ENCODE measurements at places on chromosomes 5 and 9.

GRCh38 chr5:141519605-141520565, 31.0 kb downstream of the PCDHGC5 start:
- DNase-seq: peak; percentile 53

GRCh38 chr5:34587355-34588241, 68.5 kb upstream of the RAI14 start:
- peak; percentile 55 for DNase-seq

DNA sequence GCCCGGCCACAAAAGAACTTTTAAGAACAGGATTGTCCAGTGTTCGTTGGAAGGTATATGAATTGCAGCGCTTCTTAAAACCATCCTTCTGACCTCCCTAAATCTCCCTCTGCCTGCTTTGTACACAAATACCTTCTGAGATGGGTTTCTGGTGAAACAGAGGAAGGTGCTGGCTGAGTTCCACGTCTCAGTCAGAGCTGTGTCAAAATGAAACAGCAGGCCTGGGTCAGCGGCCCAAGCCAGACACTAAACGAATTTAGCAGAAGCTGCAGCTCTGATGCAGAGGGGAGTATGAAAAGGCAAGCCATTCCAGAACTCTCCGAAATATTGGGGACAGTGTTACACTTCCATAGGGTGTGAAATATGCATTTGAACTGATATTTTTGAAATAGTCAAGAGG, 37.8 kb upstream of the CRB2 start:
- DNase-seq: no peak

DNA sequence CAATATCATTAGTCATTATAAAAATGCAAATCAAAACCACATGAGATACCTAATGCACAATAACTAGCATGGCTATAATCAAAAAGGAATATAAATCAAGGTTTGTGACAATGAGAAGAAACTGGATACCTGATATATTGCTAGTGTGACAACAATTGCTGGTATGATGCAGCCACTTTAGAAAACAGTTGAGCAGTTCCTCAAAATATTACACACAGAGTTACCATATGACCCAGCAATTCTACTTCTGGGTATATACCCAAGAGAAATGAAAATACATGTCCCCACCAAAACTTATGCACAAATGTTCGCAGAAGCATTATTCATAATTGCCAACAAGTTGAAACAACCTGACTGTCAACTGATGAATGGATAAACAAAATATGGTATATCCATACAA, 339.7 kb upstream of the POU5F2 start:
- DNase-seq: no peak

DNA sequence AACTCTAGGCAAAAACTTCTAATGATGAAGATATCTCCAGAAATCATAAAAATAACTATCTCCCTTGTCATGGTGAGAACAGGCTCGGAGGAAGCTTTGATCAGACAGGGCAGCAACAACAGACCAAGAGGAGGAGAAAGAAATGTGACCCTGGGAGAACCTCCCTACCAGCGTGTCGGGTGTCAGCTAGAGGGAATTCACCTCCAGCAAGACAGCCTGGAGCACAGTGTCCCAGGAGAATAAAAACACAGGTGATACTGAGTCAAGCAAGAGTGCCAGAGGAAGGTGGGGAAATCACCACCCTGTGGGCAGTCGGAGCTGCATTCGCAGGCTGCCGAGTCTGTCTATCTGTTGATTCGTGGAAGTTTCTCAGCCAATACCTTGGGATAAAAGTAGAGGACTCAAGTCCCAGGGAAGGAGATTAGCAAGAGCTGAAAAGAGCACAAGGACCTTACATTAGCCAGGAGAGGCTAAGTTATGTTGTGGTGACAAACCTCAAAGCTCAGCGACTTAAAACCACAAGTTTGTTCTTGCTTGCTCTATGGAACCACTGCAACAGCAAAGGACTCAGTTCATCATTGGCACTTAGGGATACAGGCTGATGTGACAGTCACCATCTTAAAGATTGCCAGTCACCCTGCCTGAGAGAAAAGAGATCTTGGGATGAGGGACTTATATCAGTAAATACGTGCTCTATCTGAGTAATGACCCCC, 598.3 kb downstream of the CCDC171 start:
- DNase-seq: no peak

DNA sequence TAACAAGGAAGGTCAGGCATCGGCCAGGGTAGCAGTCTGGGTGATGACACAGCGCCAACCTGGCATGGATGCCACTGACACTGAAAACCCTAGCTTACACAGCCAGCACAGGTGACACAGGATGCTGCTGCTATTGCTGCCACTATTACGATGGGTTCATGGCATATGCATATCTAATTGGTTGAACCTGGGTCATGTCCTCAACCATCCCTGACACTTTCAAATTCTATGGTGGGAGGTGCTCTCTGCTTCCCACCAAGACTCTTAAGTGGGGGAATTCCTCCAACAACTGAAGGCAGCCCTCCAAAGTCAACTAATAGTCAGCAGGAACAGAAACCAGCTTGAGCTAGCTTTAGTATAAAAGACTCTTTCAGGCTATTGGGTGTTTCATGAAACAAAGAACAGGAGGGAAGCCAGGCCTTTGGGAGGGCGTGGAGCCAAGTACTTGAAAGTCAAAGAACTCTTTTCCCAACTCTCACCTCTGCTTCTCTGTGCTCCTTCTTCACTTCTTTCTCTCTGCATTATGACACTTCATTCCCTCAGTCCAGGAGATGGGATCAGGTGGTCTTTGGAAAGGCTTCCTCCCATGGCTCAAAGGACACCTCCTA, 21.3 kb downstream of the PTTG1 start:
- peak; percentile 22 for DNase-seq

GRCh38 chr9:20353931-20354652, 268.2 kb downstream of the MLLT3 start:
- peak; percentile 4 for DNase-seq

DNA sequence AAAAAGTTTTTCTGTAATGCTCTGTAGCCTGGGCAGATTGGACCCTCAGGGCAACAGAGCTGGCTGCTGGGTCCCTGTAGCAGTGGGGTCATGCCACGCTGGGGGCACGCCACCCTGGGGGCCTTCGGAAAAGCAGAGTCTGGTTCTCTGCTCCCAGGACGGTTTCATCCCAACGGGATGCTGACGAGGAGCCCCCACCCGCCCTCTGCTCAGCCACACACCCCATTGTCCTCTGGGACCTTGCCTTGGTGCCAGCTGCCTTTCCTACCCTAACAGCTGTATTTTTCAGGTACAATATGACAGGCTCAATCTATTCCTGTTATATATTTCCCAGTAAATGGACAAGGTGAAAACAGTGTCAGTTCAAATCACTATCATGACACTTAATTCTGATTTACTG, 29.0 kb upstream of the MVB12B start:
- DNase-seq: no peak

GRCh38 chr5:157046041-157046440, 12.9 kb downstream of the HAVCR1 start:
- no peak for DNase-seq

DNA sequence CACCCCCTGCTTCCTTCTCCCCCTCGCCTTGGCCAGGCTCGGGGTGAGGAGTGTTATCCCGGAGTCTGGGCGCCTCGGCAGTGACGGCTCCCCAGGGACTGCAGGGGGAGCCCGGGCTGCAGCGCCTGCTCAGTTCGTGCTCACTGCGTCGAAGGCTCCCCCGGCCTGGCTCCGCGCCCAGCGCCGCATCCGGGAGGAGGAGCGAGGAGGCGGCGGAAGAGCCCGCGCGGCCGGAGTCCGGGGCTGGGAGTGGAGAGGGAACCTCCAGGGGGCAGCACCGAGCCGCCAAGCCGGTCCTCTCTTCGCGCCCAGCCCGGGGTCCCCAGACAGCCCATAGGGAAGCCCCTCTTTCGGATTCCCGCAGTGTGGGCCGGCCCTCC, 1.3 kb upstream of the EGR1 start:
- DNase-seq: peak; percentile 96

- DNase-seq: no peak
Measured at GRCh38 chr5:79507251-79508205, 6.4 kb downstream of the HOMER1 start.

DNA sequence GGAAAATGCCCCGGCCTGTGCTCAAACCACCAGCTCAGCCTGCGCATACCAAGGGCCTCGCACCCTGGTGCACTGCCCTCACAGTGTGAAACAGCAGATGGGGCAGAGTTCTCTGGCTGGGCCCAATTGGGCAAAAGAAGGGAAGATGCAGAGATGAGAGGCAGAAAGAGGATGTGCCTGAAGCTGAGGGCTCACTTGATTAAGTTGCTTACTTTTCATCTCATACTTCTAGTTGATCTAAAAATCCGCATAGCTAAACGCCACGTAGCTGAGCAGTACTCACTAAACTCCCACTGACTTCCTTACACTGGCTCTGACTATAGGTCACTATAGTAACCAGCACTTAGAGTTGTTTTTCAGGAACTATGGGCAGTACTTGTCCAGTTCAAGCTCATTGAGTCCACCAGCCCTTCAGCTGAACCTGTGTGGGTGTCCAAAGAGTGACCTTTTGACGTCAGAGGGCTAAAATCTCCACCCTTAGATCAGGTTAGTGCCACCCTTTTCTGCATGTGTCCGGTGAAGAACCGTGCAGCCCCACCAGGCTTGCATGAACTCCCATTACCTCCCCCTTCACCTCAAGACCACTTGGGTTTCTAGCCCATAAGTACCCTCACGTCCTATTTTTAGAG, 215.2 kb downstream of the AUH start:
- no peak for DNase-seq

DNA sequence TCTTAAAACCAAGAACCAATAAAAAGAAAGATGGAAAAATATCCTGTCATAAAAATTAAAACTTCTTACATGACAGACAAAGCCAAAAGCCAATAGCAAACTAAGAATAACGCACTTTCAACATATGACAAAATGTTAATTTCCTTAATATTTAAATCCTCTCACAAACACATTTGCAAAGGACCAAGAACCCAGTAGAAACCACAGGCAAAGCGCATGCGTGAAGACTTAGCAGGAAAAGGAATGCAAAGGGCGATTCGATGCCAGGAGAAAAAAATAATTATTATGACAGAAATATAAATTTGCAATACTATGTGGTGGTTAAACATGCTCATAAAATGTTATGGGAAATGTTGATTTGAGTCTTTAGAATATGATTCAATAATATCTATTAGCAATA, 39.9 kb upstream of the OLFM1 start:
- DNase-seq: no peak

DNA sequence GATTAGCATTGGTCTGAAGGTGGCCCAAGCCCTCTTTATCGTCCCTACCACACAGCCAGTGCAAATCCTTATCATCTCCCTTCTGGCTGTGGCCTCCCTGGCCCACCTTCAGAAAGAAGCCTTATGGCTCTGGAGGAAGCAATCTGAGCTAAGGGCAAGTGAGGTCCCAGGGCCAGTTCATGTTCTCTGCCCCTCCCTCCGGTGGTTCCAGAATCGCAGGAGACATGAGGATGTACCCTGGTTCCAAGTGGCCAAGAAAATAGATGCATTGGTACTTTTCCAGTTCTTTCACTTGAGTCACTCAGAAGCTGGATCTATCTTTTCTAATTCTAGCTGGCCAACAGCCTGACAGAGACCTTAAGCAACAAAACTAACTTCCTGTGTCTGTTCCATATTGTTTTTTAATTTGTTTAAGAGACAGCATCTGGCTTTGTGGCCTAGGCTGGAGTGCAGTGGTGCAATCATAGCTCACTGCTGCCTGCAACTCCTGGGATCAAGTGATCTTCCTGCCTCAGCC, 60.7 kb downstream of the LHFPL2 start:
- peak; percentile 60 for DNase-seq

DNA sequence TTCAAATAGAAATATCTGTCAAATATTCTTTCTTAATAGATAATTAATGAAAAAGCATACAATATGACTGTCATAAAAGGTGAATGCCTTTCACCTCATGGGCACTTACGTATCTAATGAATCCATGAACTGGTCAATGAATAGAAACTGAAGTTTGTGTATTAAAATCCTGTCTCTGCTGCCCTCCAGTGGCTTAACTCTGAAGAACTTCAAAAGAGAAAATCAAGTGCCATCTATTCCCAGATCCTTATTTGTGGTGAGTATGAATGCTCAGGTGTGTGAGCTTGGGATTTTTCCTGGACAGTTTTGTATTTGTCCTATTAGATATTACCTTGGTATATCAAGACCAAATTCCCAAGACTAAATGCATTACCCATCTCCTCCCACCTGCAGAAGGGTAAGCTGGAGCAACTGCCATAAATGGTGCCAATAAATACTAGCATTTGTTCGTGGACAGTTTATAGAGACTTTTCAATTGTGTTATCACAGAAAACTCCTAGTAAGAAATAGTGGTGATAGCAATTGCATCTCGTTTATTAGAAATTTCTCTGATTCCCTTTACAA, 44.0 kb upstream of the SVEP1 start:
- peak; percentile 75 for DNase-seq

DNA sequence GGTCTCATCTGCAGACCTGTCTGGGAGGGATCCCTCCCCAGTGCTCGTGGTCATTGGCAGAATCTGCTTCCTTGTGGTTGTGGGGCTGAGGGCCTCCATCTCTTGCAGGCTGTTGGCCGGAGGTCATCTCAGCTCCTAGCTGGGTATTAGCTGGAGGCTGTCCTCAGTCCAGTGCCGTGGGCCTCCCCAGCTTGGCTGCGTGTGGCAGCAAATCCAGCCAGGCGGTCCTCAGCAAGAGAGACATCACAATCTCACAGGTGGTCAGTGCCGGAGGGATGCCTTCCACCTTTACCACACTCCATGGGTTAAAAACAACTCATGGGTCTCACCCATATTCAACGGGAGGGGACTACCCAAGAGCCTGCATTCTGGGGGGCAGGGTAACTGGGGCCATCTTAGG, 155.5 kb downstream of the RXRA start:
- DNase-seq: no peak

- no peak for DNase-seq
Measured at GRCh38 chr9:15475923-15476536, 34.7 kb downstream of the PSIP1 start.

GRCh38 chr5:139387611-139388197, 2.0 kb downstream of the MZB1 start:
- no peak for DNase-seq

DNA sequence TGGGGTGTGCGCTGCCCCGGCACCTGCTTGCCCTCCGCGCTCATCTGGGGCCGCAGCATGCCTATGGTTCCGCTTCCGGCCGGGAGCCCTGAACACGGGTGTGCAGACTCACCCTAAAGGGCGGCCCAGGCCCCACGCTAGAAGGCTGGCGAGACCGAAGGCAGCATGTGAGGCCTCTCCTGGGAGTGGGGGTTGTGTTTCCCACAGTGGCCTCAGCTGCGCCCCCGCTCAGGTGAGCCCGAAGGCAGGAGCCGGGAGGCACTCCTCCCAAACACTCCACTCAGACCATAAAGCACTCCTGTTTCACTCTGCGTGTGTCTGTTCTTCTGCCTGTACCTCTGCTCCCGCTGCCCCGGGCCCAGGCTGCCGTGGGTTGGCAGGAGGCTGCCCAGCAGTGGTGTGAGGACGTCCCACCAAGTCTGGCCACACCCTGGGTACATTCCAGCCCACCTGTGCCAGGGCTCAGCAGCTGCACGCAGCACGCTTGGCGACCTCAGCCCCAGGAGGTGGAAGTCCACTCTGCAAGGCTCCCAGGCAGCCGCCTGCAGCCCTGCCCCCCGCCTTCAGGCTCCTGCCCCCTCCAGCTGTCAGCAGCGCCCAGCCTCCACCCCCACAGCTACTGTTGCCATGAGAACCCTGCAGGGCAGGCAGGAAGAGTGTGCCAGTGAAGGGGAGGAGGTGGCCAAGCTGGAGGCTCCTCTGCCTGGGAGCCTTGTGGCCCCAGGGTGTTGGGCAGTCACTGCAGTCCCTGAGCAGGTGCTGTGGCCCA, 1.2 kb upstream of the AJM1 start:
- DNase-seq: peak; percentile 62
